ENCODE measurements at places on chromosomes 3 and 15. TPM values are rescaled to one million over a fixed set of nuclear protein-coding genes. Genes with fewer than 3 reads are reported as not detected.

Gene ASB14
- polyA plus RNA-seq: not detected

Gene GOLGA6D
- polyA plus RNA-seq: not detected

Gene NR2C2
- polyA plus RNA-seq: 4.8 TPM

Gene CCDC9B
- 14.6 TPM for polyA plus RNA-seq

Gene ILDR1
- not detected for polyA plus RNA-seq

Gene IL5RA
- 0.05 TPM for polyA plus RNA-seq

Gene TNFAIP8L3
- 3.5 TPM for polyA plus RNA-seq

Gene EXOSC7
- polyA plus RNA-seq: 22.8 TPM

Gene BSN
- 0.06 TPM for polyA plus RNA-seq

Gene AHSG
- not detected for polyA plus RNA-seq

Gene NPHP3
- polyA plus RNA-seq: 21.0 TPM

Gene ZPLD1
- 0.03 TPM for polyA plus RNA-seq

Gene ALDH1A3
- polyA plus RNA-seq: 150 TPM
